ENCODE measurements at places on chromosomes 13 and 19.
A peak's percentile ranks its signal among the peaks of the same experiment; 100 is the strongest.

- peak; percentile 94 for DNase-seq
Observed at GRCh38 chr13:102825921-102826706, 19.7 kb upstream of the ERCC5 start.

GRCh38 chr19:35270381-35270811, 1.6 kb downstream of the USF2 start:
- DNase-seq: no peak

GRCh38 chr13:79034341-79034740, 371.7 kb downstream of the RBM26 start:
- no peak for DNase-seq

DNA sequence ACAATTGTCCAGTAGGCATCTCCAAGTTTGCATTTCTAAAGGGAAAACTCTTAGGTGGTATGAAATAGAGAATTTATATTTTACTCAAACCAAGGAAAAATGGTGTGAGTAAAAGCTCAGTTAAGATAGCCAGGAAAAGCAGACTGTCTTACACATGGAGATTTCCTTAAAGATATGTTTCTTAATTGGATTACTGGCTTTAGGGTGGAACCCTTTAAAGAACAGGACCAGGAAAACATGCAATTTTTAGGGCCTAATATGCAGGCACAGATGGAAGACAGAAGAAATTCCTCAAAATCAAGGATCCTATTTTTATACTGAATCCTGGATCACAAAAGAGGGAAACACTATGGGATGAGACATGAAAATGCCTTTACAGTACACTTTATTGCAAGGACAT, 100.3 kb upstream of the PCDH17 start:
- DNase-seq: no peak

GRCh38 chr19:23305555-23305954, 55.4 kb upstream of the ZNF724 start:
- no peak for DNase-seq
